Left renal pelvis (tissue), 4 donors: ENCODE measurements at places on chromosomes 3 and 15. TPM values are rescaled to one million over a fixed set of nuclear protein-coding genes. Genes with fewer than 3 reads are reported as not detected.

Gene SLC28A1
- polyA plus RNA-seq = 6.1 TPM

Gene ISG20
- 1.2 TPM for polyA plus RNA-seq

Gene DUOX1
- 2.0 TPM for polyA plus RNA-seq

Gene CFAP91
- 33.5 TPM for polyA plus RNA-seq

Gene IGSF10
- 2.6 TPM for polyA plus RNA-seq

Gene AHSG
- polyA plus RNA-seq = 0.39 TPM

Gene CILP
- 3.5 TPM for polyA plus RNA-seq

Gene FRMD4B
- 44.7 TPM for polyA plus RNA-seq

DNA sequence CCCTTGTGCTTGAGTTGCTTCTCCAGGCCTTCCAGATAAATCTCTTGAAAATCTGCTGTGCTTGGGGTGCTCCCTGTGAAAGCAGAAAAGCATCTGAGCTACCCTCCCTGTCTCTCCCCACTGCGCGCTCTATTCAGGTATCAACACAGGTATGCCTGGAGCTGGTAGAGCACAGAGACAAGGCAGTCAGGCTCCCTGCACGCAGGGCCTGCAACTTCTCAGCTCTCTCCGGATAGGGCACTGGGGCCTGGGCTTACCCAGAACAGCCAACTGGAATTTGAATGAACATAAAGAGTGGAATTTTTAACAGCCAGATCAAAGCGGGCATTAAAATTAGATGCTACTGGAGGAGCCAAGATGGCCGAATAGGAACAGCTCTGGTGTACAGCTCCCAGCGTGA is 183.6 kb downstream of the XXYLT1 start:
- DNase-seq = no peak

DNA sequence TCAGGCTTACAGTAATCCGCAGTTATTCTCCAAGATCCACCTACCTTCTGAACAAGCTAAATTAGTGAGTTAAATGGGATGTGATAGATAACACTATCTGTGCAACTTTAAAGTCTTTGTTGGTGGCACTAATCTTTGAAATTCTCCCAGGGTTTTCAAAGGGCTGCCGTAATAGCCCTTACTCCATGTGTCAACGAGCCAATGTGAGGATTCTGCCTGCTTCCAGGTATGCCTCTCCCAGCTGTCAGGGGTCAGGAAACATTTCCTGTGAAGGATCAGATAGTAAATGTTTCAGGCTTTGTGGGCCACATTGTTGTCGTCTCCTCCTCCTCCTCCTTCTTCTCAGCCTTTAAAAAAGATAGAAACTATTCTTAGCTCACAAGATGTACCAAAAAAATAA is 20.2 kb upstream of the SCN5A start:
- no peak for DNase-seq

DNA sequence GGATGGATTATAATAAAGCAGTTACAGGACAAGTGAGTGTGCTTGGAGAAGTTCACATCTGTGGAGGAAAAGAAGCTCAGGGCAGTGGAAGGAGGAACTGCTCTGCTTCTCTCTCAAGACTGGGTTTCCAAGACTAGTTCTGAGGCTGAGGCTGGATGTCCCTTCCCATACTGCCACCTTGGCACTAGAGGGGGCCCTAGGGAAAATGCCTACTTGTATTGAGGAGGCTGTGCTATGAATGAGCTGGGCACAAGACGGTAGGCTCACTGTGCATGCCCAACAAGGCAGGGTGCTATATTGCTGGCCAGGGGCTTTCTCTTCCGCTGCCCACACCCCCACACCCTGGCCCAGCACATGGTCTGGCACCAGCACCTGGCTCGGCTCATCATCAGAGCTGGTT is 65.2 kb downstream of the SLCO2A1 start:
- no peak for DNase-seq

GRCh38 chr15:83919319-83919830 is 265.5 kb downstream of the ADAMTSL3 start:
- no peak for DNase-seq

DNA sequence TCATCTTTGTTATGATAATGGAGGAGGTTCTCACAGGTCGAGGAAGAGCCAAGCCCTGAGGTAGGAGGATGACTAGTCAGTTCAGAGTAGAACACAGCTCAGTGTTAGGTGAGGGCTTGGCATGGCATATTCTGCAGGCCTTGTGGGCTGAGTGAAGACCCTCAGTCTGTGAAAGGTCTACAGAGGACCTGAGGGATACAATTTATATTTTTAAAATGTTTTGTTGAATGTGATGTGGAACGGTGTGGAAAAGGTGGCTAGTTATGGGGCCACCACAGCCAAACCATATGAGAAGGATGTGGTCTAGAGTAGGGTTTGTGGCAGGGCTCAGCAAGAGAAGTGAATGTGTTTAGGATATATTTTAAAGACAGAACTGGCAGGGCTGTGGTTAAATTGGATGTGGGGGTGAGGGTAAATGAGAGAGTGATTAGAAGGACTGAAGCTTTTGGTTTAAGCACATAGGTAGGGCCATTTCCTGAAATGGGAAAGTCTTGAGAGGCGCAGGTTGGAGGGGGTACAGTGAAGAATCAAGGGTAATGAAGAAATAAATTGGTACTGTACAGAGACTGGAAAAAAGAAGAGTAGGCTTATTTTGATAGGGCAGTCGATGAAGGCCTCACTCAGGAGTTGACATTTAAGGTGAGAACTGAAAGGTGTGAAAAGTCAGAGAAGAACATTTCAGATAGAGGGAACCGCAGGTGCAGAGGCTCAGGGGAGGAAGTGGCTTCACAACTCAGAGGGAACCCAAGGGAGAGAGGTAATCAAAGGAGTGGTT is 60.5 kb downstream of the SPTSSB start:
- no peak for DNase-seq

GRCh38 chr15:78306176-78306774 is 6.9 kb upstream of the SKIC8 start:
- DNase-seq = no peak

DNA sequence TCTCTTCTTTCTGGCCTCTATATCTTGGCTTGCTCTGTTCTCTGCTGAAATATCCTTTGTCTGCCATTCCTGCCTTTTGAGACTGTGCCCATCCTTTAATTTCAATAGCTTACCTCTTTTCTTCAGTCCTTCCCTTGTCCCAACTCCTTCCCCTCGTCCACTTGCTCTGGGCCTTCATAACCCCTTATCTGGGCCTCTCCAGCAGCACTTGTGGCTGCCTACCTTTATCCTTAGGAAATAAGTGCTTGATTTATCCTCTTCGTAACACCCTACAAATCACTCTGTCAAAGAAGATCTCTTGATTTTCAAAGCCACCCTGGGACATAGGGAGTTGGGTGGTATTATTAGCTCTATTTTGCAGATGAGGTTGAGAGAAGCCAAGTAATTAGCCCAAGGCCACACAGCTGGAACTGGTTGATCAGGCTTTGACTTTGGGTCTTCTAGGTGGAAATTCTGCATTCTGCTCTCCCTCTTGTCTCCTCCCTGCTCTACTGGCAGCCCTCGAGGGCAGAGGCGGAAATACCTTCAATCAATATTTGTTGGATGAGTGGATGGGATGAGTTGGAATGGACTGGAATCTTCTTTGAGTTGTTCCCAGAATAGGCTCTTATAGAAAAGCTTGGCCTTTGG is 84.0 kb upstream of the TLE3 start:
- DNase-seq = no peak

- no peak for DNase-seq
Measured at GRCh38 chr3:135869439-135870105, 96.0 kb upstream of the PPP2R3A start.

DNA sequence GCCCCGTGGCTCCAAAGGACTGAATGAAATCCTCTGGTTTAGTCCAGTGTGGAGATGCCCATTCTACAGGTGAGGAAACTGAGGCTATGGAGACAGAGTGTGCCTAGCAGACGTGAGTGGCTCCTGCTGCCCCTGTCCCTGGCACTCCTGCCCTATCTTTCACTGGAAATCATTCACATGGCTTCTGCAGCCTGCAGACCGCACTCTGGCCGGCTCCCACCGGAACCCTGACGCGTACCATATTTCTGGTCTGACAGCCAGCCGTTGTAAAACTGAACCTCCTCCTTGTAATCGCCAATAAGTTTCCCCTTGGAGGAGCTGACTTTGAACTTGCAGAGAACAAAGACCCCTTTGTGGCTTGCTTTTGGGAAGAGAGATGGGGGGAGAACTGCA is 136.5 kb downstream of the CHSY1 start:
- DNase-seq = peak; percentile 52

- DNase-seq = no peak
Measured at GRCh38 chr3:130539005-130539404, 22.0 kb downstream of the COL6A6 start.

GRCh38 chr3:193052354-193053045 is 134.8 kb upstream of the MB21D2 start:
- no peak for DNase-seq

DNA sequence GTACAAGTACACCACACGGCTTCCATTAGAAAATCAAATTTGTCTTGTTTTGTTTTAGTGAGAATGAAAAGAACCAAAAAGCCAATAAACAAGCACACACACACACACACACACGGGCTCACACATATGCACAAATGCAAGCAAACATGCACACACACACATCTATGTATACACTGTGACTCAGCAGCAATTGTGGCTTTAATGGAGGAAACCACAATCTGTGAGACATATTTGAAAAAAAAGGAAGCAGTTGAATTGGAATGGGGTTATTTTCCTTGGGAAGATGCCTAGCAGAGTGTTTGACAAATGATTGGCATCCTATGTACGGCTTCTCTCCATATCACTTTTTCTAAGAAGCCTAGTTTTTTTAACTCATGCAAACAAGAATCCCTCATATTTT is 201.1 kb upstream of the ARRDC4 start:
- DNase-seq = no peak

GRCh38 chr3:164897342-164897741 is 181.0 kb downstream of the SI start:
- no peak for DNase-seq

DNA sequence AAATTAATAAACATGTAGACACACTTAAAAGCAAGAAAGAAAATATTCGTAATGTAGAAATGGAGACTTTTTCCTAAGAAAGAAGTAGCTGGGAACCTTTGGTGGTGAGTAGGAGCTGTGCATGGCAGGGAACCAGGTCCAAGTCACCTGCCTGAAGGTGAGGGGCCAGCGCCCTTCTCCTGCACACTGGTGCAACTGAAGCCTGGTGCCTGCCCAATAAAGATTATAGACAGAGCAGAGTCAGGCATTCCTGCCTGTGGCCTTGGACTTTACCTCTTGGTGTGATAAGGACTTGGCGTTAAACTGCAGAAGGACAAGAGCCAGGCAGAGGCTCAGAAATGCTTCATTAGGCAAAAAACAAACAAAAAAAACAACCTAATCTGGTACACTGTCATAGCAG is 14.2 kb downstream of the CFAP91 start:
- DNase-seq = no peak

GRCh38 chr15:47663101-47663500 is 54.2 kb upstream of the SEMA6D start:
- no peak for DNase-seq

GRCh38 chr3:108189440-108189839 is 32.8 kb downstream of the IFT57 start:
- no peak for DNase-seq

DNA sequence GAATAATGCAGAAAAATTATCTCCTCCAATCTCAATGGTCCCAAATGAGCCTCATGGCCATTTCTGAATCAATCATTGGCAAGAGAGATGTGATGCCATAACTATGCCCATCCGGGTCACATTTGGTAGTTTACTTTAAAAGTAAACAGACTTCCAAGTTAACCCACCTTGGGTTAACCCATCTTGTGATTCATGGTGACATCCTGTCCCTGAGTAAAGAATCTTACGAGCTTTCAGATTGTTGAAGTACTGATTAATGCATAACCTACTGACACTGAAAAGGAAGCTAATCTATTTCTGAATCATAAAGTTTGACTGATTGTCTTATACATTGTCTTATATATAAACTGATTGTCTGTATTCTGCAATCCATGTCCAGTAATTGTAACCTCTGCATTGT is 467.2 kb upstream of the AGTR1 start:
- DNase-seq = no peak

DNA sequence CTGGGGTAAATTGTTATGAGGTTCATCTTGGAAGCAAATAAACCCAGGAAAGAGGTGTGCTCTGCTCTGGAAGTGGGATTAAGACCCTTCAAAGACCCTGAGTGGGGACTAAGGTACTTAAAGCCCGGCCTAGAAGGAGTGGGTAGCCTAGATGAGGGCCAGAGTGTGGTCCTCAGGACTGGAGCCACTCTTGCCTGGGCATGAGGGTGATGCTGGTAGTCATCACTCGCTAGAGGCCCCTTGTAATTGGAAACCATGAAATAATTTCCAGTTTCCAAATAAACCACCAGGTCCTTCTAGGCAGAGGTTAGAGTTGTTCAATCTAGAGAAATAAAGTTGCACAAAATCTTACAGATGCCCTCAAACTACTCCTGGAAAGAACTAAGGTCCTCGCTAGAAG is 15.2 kb upstream of the LMCD1 start:
- DNase-seq = no peak

- no peak for DNase-seq
Measured at GRCh38 chr3:170741756-170742529, 128.1 kb downstream of the RPL22L1 start.
